IMR-90 (cell line): ENCODE measurements at places on chromosomes 7 and 10.
A peak's percentile ranks its signal among the peaks of the same experiment; 100 is the strongest.

GRCh38 chr7:52689912-52690311 lies 345.5 kb upstream of the POM121L12 start:
- DNase-seq, result no peak

DNA sequence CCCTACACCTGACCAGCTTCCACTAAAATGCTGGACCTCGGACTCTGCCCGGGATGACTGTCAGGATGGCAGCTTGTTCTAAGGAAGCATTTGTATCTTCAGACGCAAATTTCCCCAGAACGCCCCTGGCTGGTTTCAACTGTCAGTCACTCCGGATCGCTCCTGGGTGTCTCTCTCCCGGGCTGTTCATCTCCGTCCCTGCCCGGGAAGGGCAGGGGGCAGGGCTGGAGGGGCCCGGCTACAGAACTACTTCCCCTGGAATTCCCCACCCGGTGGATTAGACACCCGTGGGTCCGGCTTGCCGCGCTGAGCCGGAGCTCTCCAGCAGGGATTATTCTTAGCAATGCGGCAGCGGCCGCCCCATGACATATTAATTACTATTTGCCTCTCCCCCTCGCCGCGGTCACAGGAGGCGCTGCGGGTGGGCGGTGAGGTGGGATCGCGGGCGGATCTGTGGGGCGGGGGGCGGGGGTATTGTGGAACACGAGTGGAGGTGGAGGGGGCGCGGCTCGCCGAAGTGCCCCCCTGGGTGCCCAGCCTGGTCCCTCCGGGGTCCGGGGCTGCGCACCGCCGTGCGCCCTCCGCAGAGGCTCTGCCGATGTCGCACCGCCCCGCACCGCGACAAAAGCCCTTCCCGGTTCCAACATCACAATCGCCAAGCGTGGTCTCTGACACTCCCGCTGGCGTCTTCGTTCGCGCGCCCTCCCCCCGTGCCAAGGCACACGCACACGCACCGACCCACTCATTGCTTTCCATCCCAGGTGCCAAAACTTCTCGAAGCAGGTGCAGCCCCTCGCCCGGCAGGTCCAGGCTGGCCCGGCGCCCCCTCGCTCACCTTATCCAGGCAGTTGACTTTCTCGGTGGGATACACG lies 276.1 kb upstream of the NEBL start:
- DNase-seq, result no peak

- DNase-seq, result no peak
Observed at GRCh38 chr7:78751253-78751652, 702.2 kb downstream of the MAGI2 start.

GRCh38 chr7:131327049-131327625 lies 539 bp upstream of the MKLN1 start:
- peak; percentile 79 for DNase-seq

DNA sequence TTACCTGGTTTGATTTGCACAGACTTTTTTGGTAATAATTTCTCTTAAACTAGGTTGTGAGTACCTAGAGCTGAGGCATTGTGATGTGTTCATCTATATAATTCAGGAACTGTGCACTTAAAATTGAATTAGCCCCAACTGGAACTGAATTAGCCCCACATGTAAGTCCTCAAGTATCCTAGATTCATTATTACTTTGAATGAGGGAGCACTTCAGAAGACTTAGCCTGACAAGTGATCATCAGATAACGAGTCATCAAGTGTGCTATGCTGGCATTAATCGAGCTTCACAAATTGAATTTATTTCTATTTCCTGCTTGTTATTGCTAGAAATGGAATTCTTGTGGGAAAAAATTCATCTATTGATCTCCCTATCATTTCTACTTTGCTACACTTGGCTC lies 323.4 kb upstream of the SEMA3D start:
- no peak for DNase-seq

DNA sequence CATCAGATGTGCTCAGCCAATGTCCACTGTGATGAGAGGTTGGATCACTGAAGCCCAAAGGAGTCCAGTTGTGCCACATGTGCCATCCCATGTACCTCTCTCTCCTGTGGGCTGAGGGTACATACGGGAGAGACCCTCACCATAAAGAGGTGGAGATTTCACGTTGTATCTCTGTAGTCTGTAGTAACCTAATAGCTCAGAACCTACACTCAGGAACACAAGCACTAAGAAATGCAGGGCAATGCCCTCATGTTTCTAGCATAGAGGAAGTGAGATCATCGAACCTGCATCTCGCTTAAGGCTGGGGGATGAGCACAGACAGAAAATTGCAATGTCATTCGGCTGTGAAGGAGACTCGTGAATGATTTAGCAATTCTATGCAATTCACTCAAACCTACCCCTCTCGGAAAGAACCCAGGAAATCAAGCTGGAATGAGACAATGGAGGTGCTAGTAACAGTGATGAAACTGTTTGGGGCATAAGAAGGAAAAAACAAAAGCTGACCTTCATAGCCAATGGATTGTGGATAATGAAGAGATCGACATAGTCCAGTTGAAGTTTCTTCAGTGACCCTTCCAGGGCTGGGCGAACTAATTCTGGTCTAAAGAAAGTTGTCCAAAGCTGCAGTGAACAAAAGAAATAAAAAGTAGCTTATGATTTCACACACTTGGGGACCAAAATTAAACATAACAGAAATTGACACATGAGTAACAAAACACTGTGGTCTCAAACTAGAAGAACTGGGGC lies 80.3 kb upstream of the UCN3 start:
- peak; percentile 64 for DNase-seq

DNA sequence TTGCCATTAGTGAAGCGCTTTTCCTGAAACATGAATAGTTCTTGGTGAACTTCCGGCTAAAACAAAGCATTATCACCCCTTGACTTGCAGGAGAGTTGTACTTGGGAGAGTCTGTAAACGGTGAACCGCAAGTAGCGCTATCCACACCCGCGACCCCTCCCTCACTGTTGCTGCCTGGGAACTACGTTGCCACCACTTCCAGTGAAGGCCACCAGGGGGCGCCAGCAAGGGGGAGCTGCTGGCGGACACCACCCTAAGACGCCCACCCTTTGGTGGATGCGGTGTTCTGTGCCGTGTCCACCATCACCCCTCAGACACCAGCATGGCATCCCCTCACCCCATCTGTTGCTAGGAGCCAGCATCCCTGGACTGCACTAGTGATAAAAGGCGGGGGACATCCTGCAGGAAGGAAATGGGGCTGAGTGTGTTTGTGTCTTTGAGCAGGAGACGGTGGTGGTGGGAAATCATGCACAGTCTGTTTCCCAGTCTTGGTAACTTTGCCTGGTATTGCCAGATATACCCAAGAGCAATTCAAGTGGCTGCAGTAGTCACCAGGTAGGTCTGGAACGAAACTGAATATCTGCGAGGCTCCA lies 298.2 kb downstream of the FRMD4A start:
- no peak for DNase-seq

GRCh38 chr10:118590334-118590733 lies 5.1 kb downstream of the PRLHR start:
- DNase-seq, result no peak

GRCh38 chr7:41170466-41170865 lies 532.4 kb downstream of the INHBA start:
- DNase-seq, result peak; percentile 20

DNA sequence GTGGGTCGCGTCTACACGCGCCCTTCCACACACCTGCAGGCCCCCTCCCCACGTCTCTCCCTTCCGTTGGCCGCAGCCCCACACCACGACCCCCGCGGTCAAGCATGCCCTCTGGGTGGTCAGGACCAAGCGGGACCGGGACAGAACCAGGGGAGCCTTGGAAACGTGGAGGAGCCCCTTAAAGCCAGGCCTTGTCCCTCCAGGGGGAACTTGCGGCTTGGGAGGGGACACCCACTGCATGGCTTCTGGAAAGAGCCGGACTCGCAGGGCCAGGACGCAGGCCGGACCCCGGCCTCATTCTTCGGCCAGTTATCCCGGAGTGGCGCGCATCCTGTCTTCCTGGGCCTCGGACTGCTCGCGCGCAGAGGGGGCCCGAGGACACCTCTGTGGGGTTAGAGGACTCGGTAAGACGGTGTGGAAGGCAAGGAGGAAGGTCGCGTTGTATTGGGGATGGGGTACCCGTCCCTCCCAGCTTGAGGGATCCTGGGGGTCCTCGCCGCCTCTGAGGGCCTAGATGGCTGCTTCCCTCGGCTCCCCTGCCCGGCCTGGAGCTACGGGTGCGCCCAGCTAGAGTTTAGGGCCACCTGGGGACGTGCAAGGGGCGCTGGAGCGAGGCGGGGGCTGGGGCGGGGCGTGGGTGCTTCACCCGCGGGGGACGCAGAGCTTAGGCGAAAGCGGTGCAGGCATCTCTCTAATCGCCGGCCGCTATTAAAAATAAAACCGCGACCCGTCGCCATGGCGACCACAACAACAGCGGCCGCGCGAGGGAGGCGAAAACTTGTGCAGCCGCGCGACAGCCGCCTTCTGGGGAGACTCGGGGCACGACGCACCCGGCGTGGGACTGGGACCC lies 1.8 kb upstream of the PDGFA start:
- DNase-seq, result peak; percentile 16

DNA sequence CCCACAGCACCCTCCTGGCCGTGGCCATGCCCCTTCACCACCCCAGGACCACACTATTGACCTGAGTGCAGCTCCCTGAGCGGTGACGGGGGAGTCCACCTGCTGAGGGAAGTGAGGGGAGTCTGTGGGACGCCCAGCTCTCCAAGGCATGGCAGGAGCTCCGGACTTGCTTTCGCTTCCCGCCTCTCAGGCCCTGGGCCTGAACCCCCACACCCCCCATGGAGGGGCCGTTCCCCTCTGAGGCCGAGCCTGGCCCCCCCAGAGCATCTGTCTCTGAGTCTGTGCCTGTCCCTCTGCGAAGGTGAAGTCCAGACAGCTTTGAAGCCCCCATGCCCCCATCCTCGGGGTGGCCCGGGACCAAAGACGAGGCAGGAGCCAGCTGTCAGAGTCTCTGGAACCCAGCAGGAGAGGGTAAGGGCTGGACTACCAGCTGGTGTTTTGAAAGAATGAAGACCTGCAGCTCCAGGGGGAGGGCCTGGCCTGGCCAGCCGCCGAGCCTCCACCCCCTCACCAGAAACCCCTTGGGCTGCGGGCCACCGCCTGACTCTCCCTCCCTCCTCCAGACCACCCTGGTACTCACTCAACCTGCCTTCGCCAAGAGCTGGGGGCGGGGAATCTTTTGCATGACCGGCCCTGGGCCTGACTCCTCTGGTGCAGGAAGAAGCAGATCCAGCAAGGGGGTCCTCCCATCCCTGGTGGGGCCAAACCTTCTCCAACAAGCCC lies 114.0 kb downstream of the PDGFA start:
- no peak for DNase-seq

- no peak for DNase-seq
Observed at GRCh38 chr10:127899766-127900387, 7.0 kb upstream of the PTPRE start.

- DNase-seq, result no peak
Observed at GRCh38 chr10:124374535-124375352, 44.0 kb downstream of the OAT start.

- no peak for DNase-seq
Observed at GRCh38 chr10:70432561-70433263, 8.8 kb downstream of the NODAL start.

DNA sequence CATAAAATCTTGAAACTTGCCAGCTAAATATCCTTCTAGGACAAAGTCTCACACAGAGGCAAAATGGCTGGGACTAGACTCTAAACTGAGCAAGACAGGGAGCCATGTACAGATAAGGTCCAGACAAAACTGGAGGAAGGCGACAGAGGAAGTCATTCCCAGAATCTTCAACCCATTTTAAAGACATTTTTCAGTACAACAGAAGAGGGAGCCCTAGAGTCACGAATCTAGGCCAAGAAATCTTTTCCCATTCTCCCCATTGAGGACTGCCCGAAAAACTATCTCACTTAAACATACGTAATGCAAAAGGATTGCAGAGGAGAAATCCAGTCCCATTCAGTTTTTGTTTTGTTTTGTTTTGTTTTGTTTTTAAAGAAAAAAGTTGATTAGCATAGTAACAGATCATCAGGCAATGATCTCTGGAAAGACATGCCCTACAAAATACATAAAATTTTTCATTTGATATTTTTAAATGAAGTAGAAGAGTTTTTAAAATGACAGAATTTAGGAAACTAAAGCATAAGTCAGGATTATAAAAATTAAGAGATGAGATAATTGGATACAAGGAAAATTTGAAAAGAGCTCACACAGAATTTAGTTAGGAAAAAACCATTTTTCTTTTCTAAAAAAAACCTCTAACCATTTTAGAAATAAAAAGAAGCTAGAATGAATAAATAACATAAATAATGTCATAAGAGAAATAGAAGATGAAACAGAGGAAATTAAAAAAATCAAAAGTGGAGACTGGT lies 16.9 kb upstream of the PRF1 start:
- DNase-seq, result peak; percentile 29
